ENCODE measurements at places on chromosomes 7 and 10.

DNA sequence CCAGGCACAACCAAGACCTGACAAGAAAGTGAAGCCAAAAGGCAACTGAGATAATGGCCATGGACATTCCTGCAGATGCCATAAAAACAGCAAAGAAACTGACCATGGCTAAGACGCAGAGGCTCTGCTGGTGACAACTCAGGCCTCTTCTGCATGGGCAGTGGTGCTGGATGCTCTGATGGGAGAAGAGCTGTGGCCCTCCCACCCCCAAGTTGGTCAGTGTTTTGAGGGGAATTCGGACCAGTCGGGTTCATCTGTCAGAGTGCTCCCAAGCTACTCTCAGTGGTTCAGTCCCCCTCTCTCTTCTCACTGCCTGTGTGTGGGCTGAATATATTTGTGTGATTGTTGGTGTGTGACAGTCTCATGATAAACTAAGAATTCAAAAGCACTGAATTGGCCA lies 79.0 kb upstream of the GPR26 start:
- no peak for DNase-seq

GRCh38 chr10:44293306-44293778 lies 91.6 kb downstream of the CXCL12 start:
- DNase-seq, result no peak

DNA sequence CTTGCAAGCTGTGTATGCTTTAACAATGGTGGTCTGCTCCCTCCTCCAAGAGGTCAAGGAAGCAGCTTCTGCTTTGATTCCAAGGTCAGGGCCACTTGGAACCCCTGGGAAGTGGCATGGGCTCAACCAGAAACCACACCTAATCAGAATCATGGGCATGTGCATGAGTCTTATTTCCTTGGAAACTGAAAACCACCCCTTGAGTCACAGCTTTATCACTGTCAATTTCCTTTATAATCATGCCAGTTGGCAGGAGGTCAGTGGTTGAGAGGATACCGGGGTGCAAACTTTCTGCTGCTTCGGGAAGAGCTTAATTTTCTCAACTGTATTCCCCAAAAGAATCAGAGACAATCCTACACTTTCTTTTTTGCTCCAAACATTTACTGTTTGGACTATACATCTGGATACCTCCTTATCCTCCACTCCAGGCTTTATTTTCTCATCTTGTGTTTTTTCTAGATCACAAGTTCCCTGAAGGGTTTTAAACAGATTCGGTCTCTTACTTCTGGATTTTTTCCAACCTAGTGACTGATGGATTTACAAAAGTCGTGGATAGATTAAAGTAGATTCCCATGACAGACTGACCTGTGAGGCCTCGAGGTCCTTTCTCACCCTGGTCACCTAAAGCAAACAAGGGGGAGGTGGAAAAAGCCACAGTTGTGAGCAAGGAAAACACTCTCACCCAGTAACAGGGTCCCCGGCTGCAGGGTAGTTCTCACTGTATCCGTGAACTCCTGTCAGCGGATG lies 36.0 kb downstream of the COL17A1 start:
- no peak for DNase-seq

DNA sequence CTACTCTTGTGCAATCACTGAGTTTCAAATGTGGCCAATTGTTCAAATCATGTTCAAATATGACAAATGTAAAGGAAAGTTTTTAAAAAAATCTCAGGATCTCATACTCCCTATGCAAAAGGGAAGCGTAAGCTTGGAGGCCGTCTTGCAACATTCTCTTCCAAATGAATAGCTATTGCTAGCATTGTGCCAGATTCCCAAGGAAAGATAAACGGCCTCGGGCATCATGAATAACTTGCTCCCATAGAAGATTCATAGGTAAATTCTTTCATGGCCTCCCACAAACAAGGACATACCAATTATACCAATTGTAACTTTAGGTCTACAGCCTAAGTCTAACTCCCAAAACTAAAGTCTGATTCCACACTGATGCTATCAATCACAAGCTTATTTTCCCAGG lies 416.9 kb downstream of the THSD7A start:
- DNase-seq, result no peak

DNA sequence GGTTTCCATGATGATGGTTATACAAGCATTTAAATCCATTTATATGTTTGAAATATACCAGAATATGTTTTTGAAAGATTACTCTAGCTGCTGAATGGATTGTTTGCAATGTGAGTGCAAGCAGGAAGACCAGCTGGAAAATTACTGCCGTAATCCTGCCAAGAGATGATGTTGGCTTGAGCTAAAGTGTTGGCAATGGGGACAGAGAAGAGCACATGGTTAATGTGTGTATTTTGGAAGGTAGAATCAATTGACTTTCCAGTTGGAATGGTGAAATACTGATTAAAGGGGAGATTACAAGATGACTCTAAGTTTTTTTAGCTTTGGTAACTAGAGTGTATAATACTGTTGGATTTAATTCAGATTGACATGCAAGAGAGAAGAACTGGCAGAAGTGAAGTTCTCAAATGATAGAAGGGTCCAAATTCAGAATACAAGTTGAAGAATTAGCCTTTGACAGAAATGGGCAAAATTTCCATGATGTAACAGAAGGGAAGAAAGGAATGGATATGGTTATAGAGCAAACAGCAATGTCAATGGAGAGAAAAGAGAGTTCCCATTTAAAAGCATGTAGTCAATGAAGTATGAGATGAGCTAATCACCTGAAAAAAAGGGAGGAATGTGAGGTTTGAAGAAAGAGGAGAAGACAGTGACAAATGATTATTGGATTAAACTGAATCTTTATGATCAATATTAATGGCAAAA lies 422.0 kb downstream of the CDC14C start:
- no peak for DNase-seq

DNA sequence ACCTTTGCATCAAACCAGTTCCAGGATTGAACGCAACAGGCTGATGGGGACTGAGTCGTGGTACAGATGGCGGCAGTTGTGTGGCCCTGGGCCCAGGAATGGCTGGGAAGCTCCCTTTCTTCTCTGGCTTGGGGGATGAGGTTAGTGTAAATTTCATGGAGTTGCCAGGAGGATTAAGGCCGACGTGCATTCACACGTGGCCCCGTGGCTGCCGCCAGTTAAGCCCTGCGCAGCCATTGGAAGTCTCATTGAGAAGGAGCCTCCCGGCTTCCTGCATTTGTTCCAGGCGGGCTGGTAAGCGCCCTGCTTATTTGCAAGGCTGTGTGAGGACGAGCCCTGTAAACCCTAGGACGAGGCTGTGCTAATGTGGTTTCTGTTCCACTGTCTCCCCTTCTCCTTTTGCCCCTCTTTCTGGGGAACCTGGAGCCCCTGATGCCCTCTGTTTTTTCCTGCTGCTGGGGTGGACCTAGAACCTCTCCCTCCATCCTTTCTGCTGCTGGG lies 174.7 kb upstream of the TNRC18 start:
- no peak for DNase-seq

GRCh38 chr7:32143301-32143700 lies 73.1 kb upstream of the PDE1C start:
- DNase-seq, result no peak

DNA sequence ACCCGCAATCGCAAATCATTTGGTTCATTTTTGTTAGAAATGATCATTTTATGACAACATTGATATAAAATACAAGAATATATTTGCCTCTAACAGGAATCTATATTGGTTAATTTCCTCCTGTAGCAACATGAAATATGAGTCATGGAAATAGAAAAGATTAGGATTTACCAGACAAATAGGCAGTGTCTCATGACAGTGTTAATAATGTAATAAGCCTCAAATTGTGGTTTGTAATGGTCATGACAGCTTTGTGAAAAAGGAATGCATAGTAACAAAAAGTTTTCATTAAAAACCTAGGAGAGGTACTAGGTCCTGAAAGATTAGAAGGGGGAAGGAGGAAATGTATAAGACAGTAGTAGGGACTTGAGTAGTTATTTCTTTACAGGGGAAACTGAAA lies 7.9 kb upstream of the SLK start:
- no peak for DNase-seq

DNA sequence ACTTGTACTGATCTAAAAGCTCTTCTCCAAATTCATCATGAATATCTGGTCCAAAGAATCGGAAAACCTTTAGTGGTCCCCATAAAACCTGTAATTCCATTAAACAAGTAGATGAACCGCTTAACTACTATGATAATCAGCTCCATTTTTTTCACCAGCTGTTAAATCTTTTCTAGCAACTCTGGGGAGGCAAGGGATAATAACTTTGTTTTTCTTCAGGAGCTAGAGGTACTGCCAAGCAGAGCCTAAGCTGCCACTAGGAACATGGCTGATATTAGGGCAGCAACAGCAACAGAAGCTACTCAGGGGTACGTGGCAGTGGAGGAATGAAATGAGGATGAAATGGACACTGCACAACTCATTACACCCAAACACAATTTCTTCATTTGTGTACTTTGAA lies 138.0 kb downstream of the SRPK2 start:
- no peak for DNase-seq

GRCh38 chr10:30002426-30003266 lies 56.7 kb downstream of the JCAD start:
- peak; percentile 69 for DNase-seq

DNA sequence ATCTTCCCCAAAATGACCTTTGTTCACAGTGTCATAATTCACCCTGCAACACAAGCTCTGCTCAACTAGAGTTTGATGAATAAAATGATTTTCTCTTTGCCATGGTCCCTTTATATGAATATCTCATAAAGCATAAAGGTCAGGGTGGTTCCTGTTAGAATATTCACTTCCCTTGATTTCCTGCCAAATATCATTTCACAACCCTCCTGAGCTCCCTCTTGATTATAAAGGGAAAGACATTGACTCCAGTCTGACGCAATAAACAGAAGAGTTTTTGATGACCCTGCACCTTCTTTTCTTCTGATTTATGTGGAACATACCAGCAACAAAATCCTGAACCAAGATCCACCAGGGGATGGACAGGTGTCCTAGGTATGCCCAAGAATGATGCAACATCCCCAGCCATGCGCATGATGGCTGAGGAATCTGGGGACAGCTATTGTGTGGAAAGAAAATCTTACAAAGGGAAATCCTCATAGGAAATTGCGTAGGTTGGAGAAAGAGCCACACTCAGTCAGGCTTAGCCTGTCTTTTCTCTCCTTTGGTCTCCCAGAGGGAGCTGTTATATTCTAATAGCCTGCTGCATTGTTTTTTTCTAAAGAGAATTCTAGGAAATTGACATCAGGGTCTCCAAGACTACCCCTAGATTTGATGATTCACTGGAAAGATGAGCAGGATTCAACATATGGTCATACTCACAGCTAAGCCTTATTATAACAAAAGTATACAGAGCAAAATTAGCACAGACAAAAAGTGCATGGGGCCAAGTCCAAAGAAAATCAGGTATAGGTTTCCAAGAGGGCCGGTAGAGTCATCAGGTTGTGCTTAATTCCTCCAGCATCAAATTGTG lies 18.8 kb downstream of the IFIT3 start:
- DNase-seq, result no peak

DNA sequence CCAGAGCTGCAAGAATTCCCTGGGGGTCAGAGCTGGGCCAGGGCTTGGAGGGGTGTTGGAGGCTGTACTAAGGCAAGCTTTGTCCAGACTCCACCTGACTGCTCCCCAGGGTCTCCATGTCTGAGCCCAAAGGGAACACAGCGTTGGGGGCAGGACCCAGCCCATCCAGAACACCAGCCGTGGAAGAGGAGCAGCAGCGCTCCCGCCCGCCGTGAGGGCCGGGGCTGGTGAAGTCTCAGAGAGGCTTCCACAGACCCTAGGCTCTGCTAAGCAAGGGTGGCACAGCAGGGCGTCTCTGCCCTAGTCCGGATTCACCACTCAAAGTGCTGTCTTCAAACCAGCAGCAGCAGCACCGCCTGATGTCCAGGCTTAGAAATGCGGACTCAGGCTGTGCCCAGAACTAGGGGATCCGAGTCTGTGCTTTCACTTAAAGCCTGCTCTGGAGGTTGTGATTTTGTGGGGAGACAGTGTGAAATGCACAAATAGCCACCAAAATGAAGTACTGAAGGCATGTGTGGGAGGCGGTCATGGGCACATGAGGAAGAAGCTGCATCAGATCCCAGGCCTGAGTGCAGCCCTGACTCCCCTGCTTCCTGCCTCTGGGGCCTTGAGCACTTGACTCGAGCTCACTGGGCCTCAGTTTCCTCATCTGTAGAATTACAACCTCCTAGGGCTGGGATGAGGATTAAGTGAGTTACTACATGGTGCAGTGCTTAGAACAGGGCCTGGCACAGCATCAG lies 16.6 kb upstream of the AQP1 start:
- no peak for DNase-seq

GRCh38 chr10:87991946-87992345 lies 128.5 kb downstream of the PTEN start:
- DNase-seq, result no peak

- no peak for DNase-seq
Measured at GRCh38 chr7:98771941-98772603, 97.7 kb downstream of the TMEM130 start.

DNA sequence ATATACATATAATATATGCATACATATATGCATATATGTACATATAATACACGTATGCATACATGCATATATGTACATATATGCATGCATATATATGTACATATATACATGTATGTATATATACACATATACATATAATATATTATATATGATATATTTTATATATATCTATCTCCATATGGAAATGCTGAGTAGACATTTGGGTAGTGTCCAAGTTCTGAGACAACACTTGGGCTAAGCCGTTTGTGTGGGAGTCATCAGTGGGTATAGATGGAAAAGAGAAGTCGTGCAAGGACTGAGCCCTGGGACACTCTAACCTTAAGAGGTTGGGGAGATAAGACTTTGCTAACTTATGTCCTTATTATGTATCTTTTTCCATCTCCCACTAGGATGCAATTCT lies 165.2 kb upstream of the PODXL start:
- no peak for DNase-seq

GRCh38 chr7:112423987-112424386 lies 26.3 kb upstream of the IFRD1 start:
- no peak for DNase-seq

DNA sequence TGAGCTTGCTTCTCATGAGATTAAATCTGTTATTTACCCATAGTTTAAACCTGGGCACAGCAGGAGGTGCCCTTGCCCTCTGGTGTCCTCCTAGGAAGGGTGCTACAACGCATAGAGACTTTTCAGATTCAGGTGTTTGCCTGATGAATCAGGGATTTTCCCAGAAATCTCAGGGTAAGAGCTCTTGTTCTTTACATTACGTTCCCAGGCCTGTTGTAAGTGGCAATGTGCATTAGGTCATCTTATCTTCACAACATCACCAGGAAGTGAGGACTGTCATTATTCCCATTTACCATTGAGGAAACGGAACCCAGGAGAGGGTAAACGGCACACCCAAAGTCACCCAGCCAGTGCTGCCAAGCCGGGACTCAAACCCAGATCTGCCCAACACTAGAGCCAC lies 73.0 kb downstream of the NHLRC2 start:
- no peak for DNase-seq
